ENCODE measurements at places on chromosomes 1 and 21.

- no peak for DNase-seq
- H3K36me3 ChIP-seq = no peaks in the 10 kb centered on the region
- H3K27me3 ChIP-seq = peaks cover 13% of the 10 kb centered on the region
- H3K4me3 ChIP-seq = no peak overlapping the region
- H3K27ac ChIP-seq = no peak overlapping the region
- H3K4me1 ChIP-seq = peaks cover 17% of the 10 kb centered on the region
These were observed 76.0 kb upstream of the C1orf174 start for GRCh38 chr1:3975903-3976630.

DNA sequence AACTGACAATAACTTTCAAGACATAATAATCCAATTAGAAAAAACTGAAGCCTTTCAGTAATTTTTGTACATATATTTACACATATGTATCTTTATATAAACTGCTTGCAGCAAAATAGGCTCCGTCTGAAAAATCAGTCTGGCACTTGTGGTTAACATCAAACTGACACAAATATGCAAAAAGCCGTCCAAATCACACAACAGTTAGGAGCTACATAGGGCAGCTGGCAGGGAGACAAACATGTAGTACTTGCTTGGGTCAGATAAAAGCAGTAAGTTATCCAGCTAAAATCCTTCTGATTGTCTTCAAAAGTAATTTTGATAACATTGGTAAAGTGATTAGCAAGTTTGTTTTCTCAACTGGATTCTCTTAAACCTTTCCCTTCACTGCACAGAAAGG is 14.7 kb upstream of the GUCA2A start:
- peaks cover 17% of the 10 kb centered on the region for H3K36me3 ChIP-seq
- H3K27me3 ChIP-seq = no peaks in the 10 kb centered on the region
- no peak for DNase-seq

DNA sequence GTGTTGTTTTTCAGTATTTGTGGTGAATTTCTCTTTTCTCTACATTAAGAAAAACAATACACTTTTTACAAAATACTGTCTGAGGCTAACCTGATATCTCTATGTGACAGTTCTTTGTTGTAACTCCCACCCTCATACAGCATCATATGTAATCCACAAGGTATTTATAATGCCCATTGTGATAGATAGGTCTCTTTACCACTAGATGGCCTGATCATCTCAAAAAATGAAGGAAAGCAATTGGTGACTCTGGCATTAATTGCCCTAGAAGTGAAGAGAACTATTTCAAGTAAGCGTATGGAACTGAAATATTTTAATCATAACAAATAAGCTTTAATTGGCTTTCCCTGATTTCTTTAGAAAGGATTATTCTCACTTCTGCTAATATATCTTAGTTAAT is 36.2 kb upstream of the HFM1 start:
- H3K4me3 ChIP-seq = no peak overlapping the region
- DNase-seq = peak; percentile 13
- no peak overlapping the region for H3K27ac ChIP-seq

DNA sequence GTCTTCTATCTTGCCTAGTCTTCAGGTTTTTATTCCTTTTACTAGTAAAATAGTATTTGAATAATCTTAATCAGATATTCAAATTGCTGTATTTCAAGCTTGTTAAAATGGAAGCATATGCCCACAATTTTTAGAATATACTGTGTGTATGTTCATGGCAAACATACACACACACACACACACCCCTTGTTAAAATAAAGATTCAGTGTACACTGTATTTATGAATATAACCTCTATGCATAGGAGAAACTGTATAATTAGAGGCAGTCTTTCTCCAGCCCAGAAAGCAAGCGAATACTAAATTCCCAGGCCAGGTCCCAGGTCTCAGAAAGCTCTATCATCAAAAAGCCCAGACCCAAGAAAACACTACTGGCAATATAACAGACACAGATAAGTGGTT is 57.8 kb downstream of the JAK1 start:
- no peak for DNase-seq
- H3K36me3 ChIP-seq = no peaks in the 10 kb centered on the region
- H3K4me3 ChIP-seq = no peak overlapping the region
- no peaks in the 10 kb centered on the region for H3K27me3 ChIP-seq
- no peak overlapping the region for H3K27ac ChIP-seq
- peaks cover 2% of the 10 kb centered on the region for H3K4me1 ChIP-seq

DNA sequence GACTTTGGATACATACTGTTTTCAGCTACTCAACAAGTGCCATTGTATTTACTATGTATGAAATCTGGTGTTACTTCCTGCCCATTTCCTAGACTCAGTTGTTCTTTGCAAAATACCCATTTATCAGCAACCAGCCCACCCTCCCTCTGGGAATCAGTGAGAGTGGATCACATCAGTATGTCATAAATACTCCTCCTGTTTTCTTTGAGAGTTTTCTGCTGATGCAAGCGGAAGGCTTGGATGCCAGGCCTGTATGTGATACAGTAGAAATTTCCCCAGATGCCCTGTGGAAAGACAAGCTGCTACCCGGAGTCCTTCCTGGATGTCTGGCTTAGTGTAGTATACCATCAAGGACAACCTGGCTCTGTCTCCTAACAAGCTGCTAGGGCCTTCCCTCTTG is 2.4 kb upstream of the PTPRC start:
- no peaks in the 10 kb centered on the region for H3K36me3 ChIP-seq
- H3K4me3 ChIP-seq = no peak overlapping the region
- no peak overlapping the region for H3K27ac ChIP-seq

GRCh38 chr21:27001526-27001925 is 34.6 kb upstream of the ADAMTS5 start:
- no peak overlapping the region for H3K4me3 ChIP-seq
- no peak overlapping the region for H3K27ac ChIP-seq
- no peak for DNase-seq
- H3K36me3 ChIP-seq = no peaks in the 10 kb centered on the region

DNA sequence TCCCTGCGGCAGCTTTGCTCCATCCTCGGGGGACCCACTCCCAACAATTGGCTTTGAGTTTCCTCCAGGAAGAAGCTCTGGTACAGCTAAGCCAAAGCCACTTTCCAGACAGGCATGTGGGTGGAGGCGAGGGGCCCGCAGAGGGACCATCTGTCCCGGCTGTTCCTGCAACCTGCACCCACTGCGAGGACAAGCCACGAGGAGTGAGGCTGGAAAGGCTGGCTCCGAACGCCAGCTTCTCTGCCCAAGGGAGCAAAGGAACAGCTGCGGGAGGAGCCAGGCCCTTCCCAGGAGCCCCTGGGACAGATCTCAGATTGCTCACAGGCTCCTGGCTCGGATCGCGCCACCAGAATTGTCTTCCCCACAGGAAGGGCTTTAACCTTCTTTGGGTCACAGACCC is 28.3 kb upstream of the PEF1 start:
- H3K27ac ChIP-seq = peak overlapping the region; percentile 60
- no peak overlapping the region for H3K4me3 ChIP-seq
- peaks cover 20% of the 10 kb centered on the region for H3K36me3 ChIP-seq

GRCh38 chr1:18464665-18465050 is 16.1 kb upstream of the KLHDC7A start:
- DNase-seq = no peak
- no peak overlapping the region for H3K4me3 ChIP-seq
- H3K36me3 ChIP-seq = no peaks in the 10 kb centered on the region
- H3K4me1 ChIP-seq = no peaks in the 10 kb centered on the region
- no peak overlapping the region for H3K27ac ChIP-seq
- H3K27me3 ChIP-seq = peaks cover 16% of the 10 kb centered on the region

DNA sequence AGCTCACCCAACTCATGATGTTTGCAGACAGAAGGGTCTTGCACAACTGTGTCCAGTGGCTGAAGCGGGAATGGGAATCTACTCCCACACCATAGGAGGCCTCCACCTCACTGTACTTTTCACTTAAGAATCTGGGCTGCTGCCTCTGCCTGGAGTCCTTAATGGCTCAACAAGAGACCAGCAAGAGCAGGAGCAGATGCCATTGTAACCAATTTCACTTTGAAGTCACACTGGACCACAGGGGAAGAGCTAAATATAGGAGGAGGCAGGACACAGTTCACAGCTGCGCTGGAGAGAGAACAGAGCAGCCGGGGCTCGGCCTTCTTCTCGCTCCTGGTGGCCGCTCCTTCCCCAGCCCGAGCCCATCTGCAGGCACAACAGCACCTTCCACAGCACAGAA is 120.4 kb downstream of the SIPA1L2 start:
- H3K27me3 ChIP-seq = no peaks in the 10 kb centered on the region
- no peak overlapping the region for H3K27ac ChIP-seq
- H3K4me1 ChIP-seq = peaks cover 9% of the 10 kb centered on the region
- DNase-seq = peak; percentile 59
- peaks cover 9% of the 10 kb centered on the region for H3K36me3 ChIP-seq

GRCh38 chr1:31580513-31580870 is 4.2 kb downstream of the TINAGL1 start:
- no peak overlapping the region for H3K4me3 ChIP-seq
- DNase-seq = no peak
- H3K27ac ChIP-seq = peak overlapping the region; percentile 13

- H3K27ac ChIP-seq = no peak overlapping the region
- H3K36me3 ChIP-seq = no peaks in the 10 kb centered on the region
- H3K4me3 ChIP-seq = no peak overlapping the region
- DNase-seq = no peak
- no peaks in the 10 kb centered on the region for H3K4me1 ChIP-seq
These were observed 253.2 kb downstream of the CRB1 start for GRCh38 chr1:197521118-197521739.

DNA sequence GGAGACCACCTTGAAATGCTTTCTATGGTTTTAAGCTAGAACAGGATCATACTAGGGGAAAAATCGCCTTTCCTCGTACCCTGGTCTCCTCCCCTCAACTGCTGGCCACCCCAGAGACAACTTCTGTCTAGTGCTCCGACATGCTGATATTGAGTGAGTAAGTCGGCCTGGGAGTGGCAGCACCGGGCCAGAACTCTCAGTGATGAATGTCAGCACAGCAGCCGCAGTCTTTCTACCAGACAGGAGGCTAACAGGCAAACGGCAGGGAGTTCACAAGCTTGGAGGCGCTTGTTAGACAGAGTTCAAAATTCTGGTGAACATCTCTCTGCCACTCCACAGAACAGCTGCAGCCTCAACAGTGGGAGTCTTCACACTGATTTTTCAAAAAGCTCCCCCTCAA is 716.9 kb downstream of the ADGRL2 start:
- no peaks in the 10 kb centered on the region for H3K27me3 ChIP-seq
- H3K4me1 ChIP-seq = peaks cover 2% of the 10 kb centered on the region
- peak; percentile 64 for DNase-seq
- no peaks in the 10 kb centered on the region for H3K36me3 ChIP-seq
- no peak overlapping the region for H3K27ac ChIP-seq

DNA sequence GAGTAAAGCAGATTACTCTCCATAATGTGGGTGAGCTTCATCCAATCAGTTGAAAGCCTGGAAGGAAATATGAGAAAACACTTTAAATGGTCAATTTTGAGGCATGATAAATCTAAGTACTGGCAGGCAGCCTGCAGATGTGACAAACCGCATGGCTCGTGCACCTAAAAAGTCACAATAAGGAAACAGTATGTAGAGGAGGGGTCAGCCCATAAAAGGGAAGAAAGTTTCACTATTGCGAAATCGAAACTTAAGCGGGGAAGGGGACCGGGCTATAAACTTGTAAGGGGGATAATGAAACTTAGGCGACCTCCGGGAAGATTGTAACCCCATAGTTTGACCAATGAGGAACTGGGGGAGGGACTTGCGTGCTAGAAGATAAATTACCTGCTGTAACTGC is 109.8 kb downstream of the PLPPR4 start:
- H3K4me1 ChIP-seq = no peaks in the 10 kb centered on the region
- DNase-seq = peak; percentile 26
- no peak overlapping the region for H3K27ac ChIP-seq
- no peaks in the 10 kb centered on the region for H3K27me3 ChIP-seq

GRCh38 chr21:42289926-42290325 is 25.3 kb downstream of the TFF3 start:
- no peaks in the 10 kb centered on the region for H3K4me1 ChIP-seq
- no peak overlapping the region for H3K4me3 ChIP-seq
- H3K27ac ChIP-seq = no peak overlapping the region
- peaks cover 2% of the 10 kb centered on the region for H3K27me3 ChIP-seq

- H3K4me3 ChIP-seq = no peak overlapping the region
- H3K27me3 ChIP-seq = no peaks in the 10 kb centered on the region
- peak; percentile 26 for DNase-seq
- peaks cover 2% of the 10 kb centered on the region for H3K4me1 ChIP-seq
- no peaks in the 10 kb centered on the region for H3K36me3 ChIP-seq
These were observed 168.9 kb upstream of the HOOK1 start for GRCh38 chr1:59645893-59646292.

DNA sequence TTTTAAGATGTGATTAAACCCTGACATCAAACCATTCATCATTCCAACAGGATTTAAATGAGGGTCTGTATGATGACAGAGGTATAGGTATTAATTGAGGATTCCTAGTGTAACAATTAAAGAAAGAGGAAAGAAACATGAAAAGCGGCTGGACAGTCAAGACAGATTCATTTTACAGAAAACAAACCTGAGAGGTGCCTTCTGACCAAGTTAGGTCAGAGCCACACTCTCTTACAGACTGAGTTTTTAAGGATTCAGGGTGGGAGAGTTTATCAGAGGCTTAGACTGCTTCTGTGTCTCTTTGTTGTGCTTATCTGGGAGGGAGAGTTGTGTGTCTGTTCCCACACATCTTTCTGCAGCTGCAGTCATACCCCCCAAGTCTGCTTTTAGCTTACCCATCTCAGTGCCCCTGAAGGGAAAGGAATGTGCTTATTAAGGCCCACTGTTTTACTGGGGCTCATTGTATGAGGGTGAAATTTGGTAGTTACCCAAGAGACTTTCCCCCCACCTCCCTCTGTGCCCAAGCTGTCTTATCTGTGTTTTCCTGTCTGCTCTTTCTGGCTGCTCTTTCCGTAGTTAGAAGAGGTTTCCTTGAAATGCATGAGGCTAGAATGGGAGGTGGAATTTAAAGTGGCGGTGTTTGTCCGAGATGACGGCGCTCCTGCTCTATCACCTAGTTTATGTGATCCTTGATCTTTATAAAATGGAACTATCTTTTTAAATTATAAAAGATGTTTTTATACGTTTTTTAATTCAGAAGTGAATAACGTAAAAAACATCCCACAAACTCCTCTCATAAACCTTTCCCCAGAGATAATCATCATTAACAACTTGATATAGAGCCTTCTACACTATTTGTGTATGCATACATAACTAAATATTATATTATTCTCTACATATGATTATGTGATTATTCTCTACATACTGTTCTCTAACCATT is 96.0 kb upstream of the TNFSF4 start:
- no peaks in the 10 kb centered on the region for H3K36me3 ChIP-seq
- no peaks in the 10 kb centered on the region for H3K4me1 ChIP-seq
- no peak overlapping the region for H3K27ac ChIP-seq
- no peak overlapping the region for H3K4me3 ChIP-seq
- no peak for DNase-seq
- no peaks in the 10 kb centered on the region for H3K27me3 ChIP-seq

DNA sequence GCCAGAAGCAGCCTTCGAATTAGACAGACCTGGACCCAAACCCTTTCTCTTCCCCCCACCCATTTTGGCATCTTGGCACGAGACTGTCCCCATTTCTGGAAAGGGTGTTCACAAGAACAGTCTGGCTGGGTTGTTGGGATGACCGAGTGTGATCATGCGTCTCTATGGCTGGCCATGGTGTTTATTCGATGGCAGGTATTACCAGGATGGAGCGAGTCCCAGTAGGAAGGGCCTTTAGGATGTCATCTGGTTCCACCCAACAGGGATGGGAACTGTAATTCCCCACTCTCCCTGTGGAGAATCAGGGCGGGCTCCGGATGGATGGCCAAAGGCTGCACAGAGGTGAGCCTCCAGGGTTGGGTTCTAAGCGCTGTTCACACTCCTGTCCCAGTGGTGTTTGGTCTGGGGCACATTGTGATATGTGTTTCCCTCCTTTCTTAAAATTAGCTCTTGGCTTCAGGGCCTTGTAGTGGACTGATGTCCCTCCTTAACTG is 33.4 kb upstream of the ATP5PO start:
- no peaks in the 10 kb centered on the region for H3K36me3 ChIP-seq
- no peak overlapping the region for H3K4me3 ChIP-seq
- H3K27ac ChIP-seq = no peak overlapping the region
- H3K4me1 ChIP-seq = peaks cover 15% of the 10 kb centered on the region
- H3K27me3 ChIP-seq = no peaks in the 10 kb centered on the region

Measured in muscle of leg (tissue), 16 donors.